ENCODE measurements at places on chromosomes 5 and 9.
A peak's percentile ranks its signal among the peaks of the same experiment; 100 is the strongest.

DNA sequence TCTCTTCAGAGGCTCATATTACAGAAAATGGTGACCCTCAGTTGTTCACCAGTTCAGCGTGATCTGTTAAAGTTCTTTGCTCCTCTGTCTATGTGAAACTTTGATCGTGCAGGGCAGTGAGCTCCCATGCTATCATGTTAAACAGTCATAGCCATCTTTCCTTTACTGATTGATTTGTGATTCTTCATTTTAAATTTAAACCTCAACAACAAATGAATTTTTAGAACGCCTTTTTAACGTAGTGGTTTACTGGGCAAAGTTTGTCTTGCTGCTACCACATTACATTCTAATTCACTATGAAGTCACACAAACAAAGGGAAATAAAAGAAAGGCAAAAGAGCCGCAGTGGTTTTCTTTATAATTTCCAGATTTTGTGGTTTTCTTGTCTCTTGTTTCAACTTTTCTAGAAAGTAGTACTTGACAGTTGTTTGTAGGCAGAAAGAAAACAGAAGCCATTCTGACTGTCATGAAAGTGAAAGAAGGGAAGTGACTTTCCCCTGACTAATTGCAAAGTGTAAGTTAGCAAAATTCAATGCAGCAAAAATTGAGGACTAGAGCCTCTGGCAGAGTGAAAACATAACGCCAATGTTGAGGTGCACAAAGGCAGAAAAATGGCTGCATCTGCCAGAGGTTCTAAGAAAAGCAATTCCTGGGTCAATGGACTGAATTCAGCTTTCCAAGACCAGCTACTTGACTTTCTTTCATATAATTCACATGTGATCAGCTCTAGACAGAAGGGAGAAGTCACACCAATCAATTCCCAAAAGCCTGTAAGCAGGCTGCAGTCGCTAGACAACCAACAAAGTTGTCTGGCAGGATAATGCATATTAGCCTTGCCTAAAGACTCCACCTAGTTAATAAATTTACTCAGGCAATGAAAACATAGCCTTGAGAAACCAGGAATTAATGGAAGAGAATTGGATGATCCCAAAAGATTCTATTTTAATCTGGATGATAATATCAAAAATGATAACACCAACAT lies 7.1 kb upstream of the IFNA6 start:
- no peak for DNase-seq

- peak; percentile 21 for DNase-seq
Observed at GRCh38 chr5:151825445-151825844, 53.7 kb downstream of the G3BP1 start.

- DNase-seq: no peak
Observed at GRCh38 chr5:159021901-159022556, 77.7 kb downstream of the EBF1 start.

GRCh38 chr5:134003817-134004625 lies 754 bp downstream of the VDAC1 start:
- peak; percentile 55 for DNase-seq

GRCh38 chr5:151058301-151058700 lies 22.5 kb downstream of the TNIP1 start:
- DNase-seq: no peak

GRCh38 chr9:81604306-81605169 lies 84.8 kb downstream of the TLE1 start:
- DNase-seq: no peak

GRCh38 chr9:130371196-130371966 lies 73.4 kb upstream of the ASS1 start:
- DNase-seq: no peak

DNA sequence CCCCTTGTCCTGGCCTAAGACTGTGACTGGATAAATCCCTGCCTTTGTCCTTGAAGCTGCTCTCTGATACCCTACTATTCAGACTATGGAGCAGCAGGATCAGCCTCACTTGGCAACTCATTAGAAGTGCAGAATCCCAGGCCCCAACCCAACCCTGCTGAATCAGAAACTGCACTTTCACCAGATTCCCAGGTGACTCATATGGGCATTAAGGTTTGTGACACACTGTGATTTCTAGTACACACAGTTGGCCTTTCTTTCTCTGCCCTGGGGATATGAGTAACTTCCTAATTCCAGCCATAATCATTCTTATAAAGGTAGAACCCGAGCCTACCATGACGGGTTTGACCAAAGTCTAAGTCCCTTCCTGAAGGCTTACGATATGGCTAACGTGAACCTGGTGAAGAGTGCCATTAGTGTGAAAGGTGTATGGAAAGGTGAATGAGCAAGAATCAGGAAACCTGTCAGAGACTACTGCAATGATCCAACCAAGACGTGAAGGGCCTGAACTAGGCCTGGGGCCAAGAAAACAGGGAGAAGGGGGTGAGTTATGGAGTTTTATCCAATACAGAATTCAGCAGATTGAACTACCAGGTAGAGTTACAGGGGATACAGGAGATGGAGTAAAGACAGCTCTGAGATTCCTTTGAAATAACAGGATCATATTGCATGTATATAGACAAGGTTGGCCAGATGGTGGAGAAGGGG lies 533.0 kb downstream of the BNC2 start:
- no peak for DNase-seq

DNA sequence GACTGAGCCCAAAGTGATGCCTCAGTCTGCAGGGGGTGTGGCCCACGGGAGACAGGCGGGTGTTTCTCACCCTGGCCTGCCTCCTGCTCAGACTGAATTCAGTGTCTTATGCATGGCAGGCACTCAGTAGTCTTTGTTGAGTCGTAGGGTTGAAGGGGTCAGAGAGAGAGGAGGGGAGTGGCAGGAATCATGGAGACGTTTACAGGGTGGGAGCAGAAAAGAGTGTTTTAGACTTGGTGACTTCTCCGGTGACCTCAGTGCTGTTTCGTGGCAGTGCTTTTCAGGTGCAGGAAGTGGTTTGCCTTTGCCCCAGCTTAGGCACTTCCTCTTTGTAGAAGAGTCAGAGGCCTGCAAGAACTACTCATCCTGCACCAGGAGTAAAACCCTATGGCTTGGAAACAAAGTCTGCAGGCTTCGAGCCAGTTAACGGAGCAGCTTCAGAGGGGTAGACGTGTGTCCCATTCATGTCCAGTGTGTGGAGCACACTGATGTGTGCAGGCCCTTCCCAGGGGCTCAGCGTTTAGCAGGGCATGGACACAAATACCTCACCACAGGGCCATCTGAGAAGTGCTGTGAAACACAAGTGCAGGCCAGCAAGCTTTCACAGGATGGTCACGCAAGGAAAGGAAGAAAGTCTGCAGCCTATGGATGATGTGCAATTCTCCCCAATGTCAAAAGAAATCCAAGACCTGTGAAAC lies 24.5 kb upstream of the SEMA4D start:
- no peak for DNase-seq

- DNase-seq: no peak
Observed at GRCh38 chr9:36597412-36598178, 24.9 kb downstream of the MELK start.

GRCh38 chr9:12640016-12640587 lies 53.1 kb upstream of the TYRP1 start:
- no peak for DNase-seq

GRCh38 chr5:68454766-68455165 lies 239.2 kb downstream of the PIK3R1 start:
- no peak for DNase-seq

DNA sequence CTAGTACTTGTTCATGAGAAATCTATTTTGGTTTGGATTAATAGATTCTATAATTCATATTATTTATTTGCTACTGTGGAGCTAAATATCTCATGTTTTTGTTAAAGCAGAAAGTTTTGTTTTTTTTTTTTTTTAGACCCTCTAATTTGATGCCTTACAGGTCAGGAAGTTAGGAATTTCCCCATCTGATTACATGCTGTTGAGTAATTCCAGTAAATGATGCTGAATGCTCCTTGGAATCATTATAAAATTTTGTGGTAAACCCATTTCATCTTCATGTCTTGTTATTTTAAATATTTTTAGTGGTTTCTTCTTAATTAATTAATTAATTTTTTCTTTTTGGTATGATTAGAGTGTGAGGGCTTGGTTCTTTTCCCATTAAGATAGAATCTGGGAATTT lies 35.6 kb downstream of the NNT start:
- DNase-seq: no peak

GRCh38 chr5:51302343-51302742 lies 80.9 kb upstream of the ISL1 start:
- DNase-seq: no peak

- no peak for DNase-seq
Observed at GRCh38 chr5:137344723-137345322, 154.3 kb downstream of the SPOCK1 start.

- DNase-seq: no peak
Observed at GRCh38 chr5:58860680-58861079, 277.8 kb downstream of the RAB3C start.

DNA sequence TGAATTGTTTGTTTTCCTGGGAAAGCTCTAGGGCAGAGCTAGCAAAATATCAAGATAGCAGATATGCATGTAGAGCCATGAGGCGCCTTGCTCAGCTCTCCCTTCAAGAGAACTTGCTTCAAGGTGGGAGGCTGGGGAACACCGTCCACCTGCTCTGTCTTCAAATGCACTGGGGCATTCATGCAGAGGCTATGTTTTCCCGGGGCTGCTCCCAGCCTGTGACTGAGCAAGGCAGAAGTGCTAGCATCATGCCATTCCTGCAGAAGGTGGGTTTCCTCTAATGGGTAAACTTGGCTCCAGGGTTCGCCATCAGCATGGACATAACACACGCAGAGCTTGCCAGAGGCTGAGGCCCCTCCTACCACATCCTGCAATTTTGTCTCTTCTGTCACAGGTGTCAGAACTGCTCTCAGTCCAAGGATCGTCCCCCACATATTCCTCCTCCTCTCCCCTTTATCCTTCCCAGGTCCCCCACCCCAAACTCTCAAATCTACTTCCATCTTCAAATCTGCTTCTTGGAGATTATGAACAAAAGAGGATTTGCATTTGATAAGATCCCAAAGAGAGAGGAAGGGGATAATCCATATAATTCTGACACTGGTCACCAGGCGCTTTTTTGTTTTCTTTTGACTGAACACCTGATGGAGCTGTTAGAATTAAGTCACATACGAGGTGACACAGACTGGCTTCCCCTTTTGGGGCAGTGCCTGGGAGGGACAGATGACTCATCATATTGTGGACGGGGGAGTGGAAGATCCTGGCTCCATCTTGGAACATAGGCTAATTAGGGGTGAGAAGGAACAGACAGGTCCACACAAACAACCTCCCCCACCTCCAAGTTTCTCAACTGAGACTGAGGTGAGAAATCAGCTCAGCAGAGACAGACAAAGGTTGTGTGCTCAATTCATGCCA lies 85.0 kb upstream of the TAF11L2 start:
- no peak for DNase-seq

DNA sequence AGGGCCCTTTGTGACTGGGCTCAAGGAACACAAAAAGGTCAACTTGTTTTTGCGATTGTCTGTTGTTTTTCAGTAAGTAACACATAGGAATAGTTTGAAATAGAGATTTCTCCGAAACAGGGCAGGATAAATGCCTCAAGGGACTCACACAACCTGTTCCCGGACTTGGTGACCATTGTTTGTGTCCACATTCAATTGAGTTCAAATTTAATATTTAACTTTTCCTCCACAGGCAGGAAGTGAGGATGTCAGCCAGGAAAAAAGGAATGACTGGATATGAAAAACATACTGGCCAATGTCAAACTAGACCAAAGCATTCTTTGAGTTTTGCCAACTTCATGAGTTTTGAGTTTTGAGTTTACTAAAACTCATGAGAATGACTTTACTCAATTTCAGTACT lies 72.7 kb downstream of the SPATA31C2 start:
- DNase-seq: no peak

DNA sequence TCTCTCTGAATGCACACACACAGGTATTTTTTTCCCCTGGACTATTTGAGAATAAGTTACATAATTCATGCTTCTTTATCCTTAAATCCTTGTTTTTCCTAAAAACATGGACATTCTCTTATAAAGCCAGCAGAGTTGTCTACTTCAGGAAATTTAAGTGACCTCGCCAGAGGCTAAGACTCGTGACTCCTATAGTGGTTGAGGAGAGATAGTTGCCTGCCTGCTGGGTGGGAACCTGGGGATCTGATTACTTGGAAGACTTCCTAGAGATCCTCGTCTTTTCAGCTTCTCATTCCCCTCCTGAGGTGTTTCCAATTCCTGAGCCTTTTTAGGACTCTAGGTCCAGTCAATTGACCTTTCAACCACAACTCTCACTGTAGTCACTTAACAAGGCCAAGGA lies 5.5 kb downstream of the SLC30A5 start:
- DNase-seq: no peak

DNA sequence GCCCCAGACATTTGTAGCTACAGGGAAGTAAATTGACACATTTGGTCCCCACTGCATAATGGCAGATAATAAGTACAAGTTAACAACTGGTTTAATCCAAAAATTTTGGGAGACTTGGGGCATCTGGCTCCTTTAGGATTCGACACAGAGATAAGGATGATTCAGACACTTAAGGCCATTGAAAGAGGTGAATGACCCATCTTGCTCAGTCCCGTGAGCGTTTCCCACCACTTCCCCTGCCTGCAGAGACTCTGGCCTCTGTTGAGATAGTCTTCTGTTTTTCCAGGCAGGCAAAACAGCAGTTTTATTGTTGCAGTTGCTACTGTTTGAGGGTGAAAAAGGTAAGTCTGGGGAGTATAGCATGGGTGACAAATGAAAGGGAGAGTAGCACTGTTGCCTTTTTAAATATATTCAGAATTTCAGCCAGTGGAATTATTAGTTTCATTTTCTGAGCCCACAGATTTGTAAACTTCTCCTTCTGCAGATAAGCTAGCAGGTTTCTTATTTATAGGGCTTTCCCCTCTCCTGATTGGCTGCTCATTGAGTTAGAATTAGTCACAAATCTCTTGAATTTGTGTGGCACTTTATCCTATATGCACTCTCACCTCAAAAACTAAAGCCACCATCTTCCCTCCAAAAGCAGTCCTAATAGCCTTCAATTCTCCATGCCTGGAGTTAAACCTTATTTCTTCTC lies 19.3 kb downstream of the ACO1 start:
- no peak for DNase-seq

DNA sequence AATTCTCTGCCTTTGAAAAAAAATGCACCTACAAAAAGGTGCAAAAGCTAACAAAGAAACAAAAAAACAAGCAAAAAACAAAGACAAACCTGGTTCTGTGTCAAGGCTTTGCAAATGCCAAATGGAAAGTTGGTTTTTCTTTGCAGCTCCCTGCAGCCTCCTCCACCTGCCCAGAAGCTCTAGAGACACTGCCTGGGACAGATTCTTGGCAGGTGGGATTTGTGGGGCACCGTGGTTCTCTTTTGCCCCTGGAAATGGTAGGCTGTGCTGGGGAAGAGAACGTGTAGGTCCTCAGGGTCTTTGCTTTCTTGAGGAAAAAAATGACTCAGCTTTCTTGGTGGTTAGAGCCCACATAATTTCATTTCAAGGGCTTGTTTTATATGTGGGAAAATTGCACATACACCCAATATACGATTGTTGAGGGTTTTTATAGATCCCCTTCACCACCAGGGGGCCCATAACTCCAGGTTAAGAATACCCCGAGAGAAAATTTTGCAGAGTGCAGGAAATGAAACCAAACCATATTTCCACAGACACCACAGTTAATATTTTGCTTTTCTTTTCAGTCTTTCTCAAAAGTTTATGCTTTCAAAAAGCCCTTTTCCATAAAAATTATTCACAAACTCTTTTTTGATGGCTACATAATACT lies 58.7 kb downstream of the NXNL2 start:
- DNase-seq: no peak

GRCh38 chr5:57878301-57878722 lies 395.7 kb upstream of the ACTBL2 start:
- no peak for DNase-seq
